CD4-positive, alpha-beta T cell (primary cell): ENCODE measurements at places on chromosomes 6 and 20.

DNA sequence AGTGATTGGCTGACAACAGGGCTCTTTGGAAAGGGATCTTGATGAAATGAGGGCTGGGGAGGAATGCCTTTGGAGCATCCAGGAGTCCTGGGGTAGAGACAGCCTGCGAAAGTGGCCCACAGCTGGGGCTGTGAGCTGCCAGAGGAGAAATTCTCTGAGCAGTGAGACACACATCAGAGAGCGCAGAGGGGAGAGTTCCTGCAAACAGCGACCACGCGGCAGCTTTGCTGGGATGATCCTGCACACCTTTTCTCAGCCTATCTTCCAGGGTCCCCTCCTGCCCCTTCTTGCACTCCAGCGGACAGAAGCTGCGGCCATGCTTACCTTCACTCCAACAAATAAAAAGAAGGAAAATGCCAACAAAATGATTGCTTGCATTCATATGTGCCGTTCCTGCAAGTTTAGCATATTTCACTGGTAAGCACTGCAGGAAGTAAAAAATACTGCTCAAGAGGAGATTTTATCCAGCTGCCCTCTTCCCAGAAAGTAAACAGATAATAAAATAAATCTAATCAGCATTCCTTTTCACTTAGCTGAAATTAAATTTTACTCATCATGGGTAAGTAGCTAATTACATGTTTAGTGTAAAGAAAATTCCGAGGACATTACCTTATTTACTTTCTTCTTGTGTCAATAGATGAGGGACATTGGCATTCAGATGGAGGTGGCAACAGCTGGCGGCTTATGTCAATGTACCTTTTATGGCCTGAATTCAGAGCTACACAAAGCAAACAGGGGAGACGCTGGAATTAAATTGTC is 339.9 kb upstream of the ARID1B start:
- no peak for DNase-seq

GRCh38 chr20:64073476-64074183 is 5.7 kb downstream of the RGS19 start:
- DNase-seq = no peak

- no peak for DNase-seq
Measured at GRCh38 chr20:7520361-7520760, 419.9 kb downstream of the HAO1 start.

GRCh38 chr20:57498425-57499400 is 26.2 kb downstream of the CTCFL start:
- DNase-seq = no peak

GRCh38 chr6:159866286-159867247 is 24.2 kb upstream of the MAS1 start:
- no peak for DNase-seq

DNA sequence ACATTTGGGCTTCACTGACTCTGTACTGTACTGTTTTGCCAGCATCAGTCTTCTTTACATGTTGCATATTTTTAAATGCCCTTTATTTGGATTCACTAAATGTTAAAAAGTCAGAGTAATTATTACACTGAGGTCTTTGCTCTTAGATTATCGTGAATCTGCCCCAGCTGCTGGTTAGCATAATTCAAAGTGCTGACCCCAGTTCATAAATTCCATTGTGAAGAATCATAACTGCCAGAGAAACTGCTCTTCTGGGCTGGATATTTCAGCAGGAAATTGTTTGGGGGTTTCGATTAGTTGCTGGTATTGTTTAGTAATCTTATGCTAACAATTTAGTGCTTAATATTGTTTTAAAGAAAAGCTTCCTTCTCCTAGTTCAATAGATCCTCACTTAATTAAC is 682.1 kb upstream of the MAP3K7 start:
- DNase-seq = no peak

DNA sequence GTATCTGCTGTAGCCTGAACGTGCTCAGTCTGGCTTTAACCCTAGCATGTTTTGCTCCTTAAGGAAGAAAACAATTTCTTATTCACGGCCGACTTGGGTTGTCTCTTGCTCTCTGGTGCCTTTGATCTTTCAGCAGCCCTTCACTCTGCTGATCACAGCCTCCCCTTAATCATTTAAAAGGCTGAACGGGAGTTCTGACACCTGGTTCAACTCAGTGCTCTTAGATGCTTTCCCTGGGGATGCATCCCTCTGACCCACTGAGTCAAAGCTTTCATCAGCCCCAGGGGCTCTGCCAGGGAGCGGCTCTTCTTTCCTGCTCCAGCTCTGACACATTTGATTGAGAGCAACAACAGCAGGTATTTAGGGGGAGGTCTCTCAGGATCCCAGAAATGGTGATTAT is 79.0 kb upstream of the FYN start:
- no peak for DNase-seq

DNA sequence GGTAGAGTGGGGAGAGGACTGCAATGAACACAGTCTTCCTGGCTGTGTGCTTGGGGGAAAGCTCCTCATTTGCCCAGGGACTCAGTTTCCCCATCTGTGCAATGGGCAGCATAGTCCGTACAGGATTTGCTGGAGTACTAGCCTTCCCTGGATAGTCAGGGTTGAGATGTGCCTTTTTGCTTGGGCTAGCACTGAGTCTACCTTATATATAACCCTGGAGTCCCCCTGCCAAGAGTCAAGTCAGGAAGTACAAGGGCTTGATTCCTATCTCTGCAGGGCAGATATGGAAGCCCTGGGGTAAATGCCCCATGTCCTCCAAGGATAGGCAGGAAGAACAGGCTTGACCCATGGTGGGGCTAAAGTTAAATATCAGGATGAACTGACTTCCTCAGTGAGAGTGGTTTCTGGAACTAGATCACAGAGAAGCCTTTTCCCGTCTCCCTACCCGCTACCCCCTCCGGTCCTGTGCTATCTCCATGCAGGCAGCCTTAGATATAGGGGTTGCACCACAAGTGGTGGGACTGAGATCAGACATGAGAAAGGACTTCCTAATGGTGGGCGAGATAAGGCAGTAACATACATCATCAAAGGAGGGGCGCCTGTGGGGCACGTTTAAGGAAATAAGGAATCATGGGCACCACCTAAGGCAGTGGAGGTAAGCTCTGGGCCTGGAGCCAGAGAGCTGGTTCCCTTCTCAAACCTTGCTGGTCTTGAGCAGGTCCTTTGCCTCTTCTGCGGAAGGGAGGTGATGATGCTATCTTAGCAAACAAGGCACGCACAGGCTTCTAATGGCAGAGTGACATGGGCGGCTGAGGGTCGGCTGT is 157.9 kb downstream of the MRPL14 start:
- DNase-seq = no peak

GRCh38 chr6:170273191-170273590 is 17.7 kb downstream of the DLL1 start:
- no peak for DNase-seq

DNA sequence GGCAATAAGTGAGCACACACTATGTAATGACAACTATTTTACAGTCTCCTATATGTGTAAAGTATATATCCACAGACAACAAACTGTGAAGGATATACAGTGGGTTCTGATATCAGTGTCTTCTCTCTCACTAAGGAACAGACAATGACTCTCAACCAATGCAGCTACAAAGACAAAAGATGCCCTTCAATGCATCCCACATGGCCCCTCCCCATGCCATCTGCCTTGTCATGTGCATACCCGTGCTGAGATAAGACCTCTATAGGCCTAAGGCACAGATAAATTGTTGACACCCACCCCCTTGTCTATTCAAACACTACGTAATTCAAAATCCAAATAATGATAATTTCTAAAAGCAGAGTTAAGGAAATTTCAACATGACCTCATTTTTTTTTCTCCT is 1123.5 kb upstream of the MAP3K7 start:
- no peak for DNase-seq

GRCh38 chr20:3914446-3914845 is 25.3 kb downstream of the PANK2 start:
- DNase-seq = no peak

GRCh38 chr6:159092631-159093030 is 47.8 kb upstream of the TAGAP start:
- DNase-seq = no peak
